Right ventricle myocardium superior (tissue), 1 donor: ENCODE measurements at places on chromosomes 6 and 20.

GRCh38 chr6:167559675-167560479 is 235.0 kb downstream of the TTLL2 start:
- DNase-seq: no peak

GRCh38 chr6:127515794-127516661 is 3.1 kb downstream of the MTCL3 start:
- DNase-seq: peak; percentile 76

- no peak for DNase-seq
Observed at GRCh38 chr20:45487231-45487635, 17.7 kb downstream of the WFDC2 start.

DNA sequence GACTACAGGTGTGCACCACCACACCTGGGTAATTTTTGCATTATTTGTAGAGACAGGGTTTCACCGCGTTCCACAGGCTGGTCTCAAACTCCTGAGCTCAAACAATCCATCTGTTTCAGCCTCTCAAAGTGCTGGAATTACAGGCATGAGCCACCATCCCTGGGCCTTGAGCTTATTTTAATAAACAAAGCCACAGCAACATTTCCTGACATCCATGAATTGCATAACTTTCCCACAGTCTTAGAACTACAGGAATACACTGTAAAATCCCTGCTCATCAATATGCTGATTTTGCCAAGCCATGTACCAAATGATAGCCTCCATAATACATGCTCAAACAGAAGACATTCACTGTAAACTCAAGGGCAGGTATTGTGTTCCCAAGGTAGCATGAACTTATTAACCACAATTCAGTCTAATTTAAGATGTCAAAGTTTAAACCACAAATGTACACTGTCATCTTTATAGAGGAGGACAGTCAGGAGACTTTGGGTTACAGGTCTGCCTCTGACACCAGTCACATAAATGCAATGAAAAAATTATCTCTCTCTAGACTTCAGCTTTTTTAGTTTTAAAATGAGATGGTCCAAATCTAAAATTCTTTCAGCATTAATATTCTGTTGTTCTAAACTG is 40.0 kb downstream of the NUDT3 start:
- no peak for DNase-seq

DNA sequence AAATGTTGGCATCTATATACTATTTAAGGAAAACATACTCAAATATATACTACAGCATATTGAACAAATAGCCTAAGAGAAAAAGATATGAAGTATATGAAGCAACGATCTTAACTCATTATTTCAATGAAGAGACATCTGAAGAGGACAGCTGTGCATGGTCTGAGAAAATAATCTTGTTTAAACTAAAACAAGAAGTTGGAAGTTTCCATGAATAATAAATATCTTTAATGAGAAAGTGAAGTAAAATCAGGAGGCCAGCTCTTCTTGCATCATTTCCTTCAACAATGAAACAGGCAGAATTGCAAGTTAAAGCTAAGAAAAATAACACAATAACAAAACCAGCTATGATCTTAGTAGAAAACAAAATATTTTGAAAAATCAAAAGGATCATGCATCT is 1265.4 kb upstream of the MAP3K7 start:
- no peak for DNase-seq

GRCh38 chr20:52191916-52192718 is 538 bp upstream of the ZFP64 start:
- DNase-seq: peak; percentile 54

DNA sequence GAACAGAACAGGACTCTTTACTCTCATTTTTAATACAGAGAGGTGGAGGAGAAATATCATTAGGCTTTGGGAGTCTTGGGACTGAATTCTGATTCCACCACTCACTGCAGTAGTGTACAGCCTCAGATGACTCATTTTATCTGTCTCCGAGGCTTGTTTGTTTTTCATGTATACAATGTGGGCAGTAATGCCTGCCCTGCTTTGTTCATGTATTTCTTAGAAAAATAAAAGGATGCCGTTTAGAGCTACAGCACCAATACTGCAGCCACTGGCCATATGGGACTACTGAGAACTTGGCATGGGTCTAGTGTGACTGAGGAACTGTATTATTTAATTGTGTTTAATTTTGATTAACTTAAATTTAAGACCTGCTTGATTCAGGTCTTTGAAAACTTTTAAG is 41.2 kb upstream of the JAG1 start:
- DNase-seq: no peak

GRCh38 chr6:47651505-47651944 is 46.9 kb upstream of the ADGRF4 start:
- no peak for DNase-seq

DNA sequence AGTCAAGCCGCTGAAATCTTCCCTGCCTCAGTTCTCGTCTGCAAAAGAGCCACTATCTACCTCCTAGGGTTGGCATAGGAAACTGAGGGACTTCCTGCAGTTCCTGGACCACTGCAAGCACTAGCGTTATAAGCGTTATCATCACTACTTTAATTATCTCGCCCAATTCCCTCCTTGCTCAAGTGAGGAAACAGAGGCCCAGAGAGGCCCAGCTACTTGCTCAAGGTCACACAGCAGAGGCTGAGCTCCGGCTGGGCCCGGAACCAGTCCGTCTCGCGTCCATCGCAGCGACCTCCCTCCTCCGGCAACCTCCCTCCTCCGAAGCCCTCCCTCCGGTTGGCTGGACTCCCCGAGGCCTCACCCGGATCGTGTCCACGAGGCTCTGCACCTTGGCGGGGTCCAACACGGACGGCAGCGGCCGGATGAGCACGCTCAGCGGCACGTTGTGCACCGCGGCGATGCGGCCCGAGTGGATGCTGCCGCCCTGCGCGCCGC is 338 bp downstream of the SRXN1 start:
- DNase-seq: peak; percentile 59

DNA sequence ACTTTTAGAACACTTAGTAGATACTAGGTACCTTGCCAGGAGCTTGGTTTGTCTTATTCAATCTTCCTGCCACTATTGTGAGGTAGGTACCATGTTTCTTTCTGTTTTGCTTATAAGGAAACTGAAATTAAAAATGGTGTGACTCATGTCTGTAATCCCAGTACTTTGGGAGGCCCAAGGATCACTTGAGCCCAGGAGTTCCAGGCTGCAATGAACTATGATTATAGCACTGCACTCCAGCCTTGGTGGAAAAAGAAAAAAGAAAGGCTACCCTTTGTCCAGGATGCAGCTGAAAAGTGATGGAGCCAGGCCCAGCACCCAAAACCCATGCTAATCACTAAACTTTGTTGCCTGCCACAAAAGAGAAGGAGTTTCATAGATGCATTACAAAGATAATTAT is 34.1 kb upstream of the LAMA4 start:
- no peak for DNase-seq

DNA sequence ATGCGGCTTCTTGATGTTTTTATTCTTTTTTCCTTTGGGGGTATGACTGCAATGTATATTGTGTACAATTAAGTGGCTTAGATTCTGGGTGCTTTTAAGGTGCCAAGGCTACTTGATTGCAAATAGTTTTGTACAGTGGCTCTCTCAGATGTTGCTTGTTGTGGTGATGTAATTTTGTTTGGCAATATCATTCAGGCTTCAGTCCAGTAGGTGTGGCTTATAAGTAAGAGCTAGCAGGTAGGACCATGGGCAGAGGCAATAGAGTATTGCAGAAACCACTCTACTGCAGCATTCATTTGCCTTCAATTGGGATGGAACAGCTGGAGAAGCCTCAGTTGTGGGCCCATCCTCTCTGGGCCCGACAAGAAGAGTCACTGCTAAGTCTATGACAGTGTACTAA is 407.9 kb upstream of the MAN1A1 start:
- no peak for DNase-seq

DNA sequence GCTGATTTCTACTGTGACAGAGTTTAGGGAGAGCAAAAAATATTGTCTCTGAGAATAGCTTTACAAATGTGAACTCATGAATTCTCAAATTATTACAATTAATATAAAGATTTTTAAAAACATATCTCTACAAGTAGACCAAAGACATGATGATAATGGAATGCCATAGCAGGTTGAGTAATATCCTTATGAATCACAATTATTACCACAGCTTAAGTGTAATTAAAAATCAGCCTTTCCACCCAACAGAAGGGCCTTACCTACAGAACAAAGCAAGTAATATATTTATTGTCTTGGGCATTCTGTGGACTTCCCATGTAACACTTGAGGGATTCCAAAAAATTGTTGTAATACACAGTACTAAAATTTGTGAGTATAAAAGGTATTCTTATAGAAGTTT is 1099.6 kb upstream of the GJE1 start:
- no peak for DNase-seq

GRCh38 chr6:106757722-106758467 is 128.5 kb downstream of the QRSL1 start:
- no peak for DNase-seq

DNA sequence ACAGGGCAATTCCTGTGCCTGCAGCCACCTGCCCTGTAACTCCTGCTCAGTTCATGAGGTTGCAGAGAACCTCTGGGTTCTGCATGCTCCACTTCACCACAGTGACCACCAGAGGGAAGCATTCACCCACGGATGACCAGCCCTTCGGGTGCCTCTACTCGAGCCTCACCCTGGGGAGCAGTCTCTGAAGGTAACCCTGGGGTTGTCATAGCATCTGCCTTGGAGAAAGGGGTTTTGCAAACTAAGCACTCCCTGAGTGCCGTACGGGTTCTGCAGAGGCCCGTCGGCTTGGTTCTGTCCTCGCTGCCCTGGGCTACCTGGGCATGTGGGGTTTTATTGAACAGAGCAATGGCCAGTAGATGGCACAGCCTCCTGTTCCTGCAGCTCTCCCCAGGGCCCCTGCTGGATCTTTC is 10.2 kb upstream of the CST5 start:
- DNase-seq: peak; percentile 49

DNA sequence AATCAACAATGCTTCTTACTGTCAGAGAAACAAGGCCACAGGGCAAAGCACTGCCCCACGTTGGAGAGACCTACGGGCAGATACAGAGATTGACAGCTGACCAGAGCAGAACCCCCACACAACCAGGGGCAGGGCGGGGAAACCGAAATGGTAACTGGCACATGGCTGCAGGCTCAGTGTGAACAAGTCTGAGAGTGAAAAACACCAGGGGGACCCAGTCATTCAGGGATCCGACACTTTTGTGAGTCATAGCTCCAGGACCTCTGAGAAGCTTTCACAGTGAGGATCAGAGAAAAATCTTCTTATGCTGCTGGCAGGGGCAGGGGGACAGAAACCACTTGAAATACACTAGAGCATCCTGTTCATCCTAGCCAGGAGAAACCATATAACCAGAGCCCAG is 254.2 kb downstream of the C6orf118 start:
- DNase-seq: no peak

GRCh38 chr6:45801471-45802289 is 214.0 kb downstream of the CLIC5 start:
- DNase-seq: no peak

DNA sequence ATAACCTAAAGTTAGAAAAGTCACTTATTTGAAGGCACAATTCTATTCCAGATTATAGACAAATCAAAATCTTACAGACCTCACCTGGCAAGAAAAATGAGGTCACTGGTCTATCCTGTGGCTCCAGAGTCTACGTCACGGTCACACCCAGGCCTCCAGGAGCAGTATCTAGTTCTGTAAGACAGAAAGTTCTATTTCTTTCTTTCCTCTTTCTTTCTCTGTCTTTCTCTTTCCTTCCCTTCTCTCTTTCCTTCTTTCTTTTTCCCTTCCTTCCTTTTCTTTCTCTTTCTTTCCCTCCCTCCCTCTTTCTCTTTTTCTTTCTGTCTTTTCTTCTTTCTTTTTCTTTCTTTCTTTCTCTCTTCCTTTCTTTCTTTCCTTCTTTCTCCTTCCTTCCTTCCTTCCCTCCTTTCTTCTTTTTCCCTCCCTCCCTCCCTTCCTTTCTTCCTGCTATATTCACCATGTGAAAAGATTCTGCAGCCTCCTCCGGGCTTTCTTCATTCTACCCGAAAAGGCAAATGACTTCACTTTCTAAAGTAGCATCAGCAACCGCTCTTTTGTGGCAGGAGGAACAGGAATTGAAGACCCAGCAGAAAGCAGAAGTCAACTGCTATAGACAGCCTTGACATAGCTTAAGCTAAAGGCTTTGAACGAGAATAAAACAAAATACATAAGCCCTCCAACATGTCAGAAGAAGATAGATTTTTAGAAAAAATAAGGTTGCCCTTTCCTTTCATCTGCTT is 83.9 kb upstream of the SIRPG start:
- DNase-seq: no peak

DNA sequence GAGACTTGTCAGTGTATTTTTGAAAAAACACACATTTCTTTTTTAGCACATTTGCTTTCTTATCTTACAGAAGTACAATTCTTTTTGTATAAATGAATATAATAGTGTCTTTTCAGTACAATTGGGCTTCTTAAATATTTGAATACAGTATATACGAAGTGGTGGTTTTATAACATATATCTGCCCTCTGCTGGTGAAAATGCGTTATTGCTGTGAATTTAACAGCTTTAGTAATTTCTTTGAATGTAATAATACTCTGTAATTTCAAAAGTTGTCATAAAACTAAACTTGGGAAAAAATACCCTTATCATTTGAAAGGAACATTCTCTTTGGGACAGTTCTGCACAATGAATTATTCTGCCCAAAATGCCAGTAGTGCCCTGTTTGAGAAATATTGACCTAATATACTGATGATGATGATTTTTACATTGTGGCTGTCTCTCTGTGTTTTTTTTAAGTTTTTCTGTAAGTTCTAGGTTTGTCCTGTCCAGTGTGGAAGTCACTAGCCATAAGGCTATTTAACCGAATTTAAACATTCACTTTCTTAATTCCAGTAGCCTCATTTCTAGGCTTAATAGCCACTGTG is 19.0 kb downstream of the SMAP1 start:
- DNase-seq: no peak

GRCh38 chr6:110799655-110800054 is 15.6 kb downstream of the CDK19 start:
- no peak for DNase-seq

- no peak for DNase-seq
Observed at GRCh38 chr20:4726710-4727397, 5.1 kb downstream of the PRND start.

GRCh38 chr20:50191065-50191543 is 474 bp downstream of the CEBPB start:
- DNase-seq: peak; percentile 85

DNA sequence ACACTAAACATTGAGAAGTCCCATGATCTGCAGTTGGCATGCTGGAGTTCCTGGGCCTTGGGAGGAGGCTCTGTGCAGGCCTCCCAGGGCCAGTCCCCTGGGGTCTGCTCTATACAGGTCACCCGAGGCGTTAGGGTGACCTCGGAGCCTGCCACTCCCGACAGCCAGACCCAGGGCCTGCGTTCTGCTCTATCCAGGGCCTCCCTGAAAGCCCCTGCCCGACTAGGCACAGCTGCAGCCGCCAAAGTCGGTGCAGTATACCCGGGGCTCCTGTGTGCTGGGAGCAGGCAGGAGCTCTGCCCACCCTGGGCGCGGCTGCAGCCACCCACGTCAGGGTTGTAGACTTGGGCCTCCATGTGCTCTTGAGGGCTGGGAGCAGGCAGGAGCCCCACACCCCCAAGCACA is 6.3 kb upstream of the OR14J1 start:
- DNase-seq: no peak
